ENCODE measurements at places on chromosomes 5 and 9.

GRCh38 chr9:93893194-93893593 lies 62.0 kb downstream of the BARX1 start:
- no peak for DNase-seq

DNA sequence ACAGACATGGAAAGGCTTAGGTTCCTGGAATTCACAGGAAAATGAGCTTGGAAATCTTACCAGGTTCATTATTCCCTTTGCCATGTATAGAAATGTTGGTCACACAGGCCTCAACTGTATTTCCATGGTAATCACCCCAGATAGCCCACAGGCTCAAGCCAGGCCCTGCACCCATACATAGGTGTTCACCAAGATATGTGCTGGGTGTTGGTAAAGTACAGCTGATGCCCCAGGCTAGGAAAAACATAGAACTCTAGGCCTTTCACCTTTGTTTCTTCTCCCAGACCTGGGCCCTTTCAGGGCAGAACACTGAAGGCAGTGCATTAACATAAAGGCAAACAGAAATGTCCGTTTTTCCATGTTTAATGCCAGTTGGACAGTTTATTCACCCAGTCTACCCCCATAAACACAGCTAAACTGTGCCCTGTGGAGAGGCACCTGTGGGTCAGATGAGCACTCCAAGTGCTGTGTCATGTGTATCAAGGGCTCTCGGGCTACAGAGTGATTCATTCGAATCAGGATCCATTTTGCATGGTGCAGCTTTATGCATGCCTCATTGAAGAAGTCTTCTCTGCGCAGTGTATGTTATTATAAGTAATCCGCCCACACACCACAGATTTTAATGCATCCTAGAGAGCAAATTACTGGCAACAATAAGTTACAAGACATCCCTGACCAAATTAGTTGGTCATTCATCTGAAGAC lies 93.4 kb upstream of the SLC30A5 start:
- no peak for DNase-seq

DNA sequence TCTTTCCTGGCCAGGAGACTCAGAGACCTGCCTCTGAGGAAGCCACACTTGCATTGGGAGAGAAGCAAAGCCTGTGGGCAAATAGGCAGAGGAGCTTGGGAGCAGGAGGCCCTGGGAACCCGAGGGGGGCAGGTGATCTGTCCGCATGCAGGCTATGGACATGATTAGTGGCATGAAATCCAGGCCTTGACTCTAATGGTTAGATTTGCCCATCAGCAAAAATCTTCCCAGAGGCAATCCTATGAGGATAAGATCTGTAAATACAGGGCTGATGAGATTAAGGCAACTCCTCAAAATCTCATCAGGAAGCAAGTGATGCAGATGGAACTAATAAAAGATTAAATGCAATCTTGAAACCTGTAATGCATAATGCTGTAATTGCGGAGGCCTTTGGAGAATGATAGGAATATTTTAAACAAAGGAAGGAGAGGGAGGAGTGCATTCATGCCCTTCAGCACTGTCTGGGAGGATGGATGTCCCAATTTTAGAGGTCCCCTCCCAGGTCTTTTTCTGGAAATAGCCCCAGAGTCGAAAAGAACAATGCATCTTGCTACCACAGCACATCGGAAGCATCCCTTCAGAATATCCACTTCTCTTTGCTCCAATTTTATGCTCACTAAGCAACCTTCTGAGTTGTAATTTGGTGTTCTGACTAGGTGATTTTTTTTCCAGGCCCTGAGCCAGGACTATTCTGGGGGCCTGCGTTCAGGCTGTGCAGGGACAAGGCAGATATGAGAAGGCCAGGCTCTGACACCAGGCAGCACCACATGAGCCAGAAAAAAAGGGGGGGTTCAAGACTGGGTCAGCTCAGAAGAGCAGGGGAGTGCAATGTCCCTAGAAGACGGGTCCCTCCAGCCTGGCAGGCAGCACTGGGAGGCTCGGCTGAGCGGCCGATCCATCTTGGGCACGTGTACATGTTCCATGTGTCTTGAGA lies 66.5 kb downstream of the MED10 start:
- no peak for DNase-seq

DNA sequence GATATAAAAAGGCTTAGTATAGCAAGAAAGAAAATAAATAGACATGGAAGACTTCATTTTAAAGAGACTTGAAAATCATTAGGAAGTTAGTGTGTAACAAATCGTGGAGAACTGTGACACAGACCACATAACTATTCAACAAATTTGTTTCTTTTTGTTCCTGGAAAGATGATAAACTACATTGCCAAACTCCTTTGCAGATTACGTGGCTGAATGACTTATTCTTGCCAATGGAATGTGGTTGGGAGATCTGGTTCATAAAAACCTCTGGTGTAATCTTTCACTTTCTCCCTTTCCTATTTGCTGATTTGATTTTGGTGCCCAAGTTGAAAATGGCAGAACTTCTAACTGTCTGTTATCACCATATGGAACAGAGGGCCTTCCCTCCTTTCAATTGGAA lies 328.9 kb upstream of the MEF2C start:
- no peak for DNase-seq

GRCh38 chr5:112434641-112435040 lies 15.6 kb upstream of the EPB41L4A start:
- DNase-seq, result no peak

DNA sequence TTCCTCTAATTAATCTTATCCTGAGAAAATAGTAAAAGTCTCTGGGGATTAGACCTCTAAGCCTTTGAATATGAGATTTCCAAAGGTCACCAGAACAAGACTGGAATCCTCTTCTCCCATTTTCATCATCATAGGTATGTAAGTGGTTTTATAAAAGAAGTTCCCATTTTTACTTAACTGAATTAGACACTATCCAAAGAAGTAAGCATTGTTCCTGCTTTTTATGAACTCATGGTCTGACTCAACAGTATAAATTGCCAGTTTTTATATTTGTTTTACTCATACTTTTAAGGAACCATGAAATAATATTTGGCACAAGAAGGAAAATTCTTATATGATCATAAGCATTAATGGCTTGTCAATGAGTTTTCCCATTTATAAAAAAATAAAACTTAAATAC lies 167.1 kb upstream of the ADRA1B start:
- DNase-seq, result no peak

DNA sequence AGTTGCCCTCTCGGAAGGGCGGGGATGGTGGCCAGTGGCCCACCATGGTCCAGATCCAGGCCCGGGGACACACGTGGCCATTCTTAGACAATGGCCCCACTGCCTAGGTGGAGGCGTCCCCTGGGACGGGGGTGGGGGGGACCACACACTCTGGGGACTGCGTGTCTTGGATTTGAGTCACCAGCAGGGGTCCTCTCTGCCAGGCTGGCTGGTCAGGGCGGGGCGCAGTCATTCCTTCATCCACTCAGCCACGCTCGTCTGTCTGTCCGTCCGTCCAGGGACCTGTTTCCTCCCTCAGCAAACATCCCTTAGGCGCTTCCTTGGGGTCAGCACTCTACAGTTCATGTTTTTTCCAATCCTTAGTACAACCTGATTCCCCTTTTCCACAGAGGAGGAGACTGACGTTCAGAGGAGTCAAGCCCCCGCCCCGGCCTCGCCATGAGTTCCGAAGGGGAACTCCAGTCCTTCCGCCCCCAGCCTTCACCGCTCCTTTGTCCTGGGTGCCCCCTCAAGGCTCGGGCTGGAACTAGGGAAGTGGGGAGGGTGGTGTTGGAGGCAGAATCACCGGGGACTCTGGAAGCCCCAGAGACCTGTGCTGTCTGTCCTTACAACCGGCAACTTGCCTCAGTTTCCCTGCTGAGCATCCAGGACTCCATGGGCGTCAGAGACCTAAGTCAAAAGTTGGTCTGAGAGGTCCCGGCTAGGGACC lies 276.6 kb upstream of the MVB12B start:
- DNase-seq, result no peak

DNA sequence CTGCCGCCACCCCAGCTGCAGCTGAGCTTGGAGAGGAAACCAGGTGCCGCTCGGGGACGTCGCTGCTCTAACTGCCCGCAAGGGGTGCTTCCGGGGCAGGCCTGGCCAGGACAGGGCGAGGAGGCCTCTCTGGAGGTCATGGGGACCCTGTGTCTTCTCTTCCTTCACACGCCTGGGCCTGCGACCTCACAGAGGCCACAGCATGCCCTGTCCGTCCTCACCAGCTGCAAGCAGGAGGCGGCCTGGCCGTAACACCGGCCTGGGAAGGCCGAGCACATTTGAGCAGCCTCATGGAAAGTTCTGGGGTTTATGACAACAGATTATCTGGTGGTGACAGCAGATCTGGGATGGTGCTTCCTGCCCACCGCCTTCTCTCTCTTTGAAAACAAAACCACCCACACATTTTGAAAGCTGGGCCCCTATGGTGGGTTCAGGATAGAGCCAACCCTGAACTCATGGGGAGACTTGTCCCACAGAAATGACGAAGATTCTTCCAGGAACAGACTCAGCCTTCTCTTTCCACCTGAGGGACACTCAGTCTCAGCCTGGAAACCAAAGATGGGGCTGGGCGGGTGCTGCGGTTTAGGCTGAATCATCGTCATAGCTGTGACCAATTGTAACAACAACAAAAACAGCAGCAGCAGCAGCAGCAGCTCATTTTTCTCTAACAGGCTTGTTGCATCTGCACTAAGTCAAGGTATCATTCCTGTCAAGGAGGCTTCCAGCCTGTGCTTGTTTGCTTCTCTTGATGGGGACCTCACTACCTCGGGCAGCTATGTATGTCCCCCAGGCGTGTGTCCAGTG lies 99.6 kb upstream of the RAPGEF1 start:
- DNase-seq, result no peak

GRCh38 chr9:99056886-99057664 lies 47.8 kb upstream of the TGFBR1 start:
- no peak for DNase-seq

- DNase-seq, result no peak
Measured at GRCh38 chr5:111999286-111999685, 242.3 kb upstream of the NREP start.

DNA sequence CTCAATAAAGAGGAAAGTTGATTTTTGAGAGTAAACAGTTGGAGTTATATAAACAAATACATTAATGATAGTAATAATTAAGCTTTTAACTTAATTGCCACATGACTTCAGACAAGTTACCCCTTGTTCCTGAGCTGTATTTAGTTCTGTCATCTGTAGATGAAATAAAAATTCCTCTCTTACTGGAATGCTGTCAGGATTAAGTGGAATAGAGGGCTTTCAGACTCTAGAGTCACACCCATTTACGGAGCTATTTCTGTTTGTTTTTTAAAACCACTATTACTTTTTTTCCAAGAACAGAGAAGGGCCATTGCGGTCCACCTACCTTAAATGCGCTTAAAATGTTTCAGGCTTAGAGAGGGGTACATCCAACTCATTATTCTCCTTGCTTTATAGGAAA lies 170.6 kb downstream of the CHSY3 start:
- DNase-seq, result no peak

DNA sequence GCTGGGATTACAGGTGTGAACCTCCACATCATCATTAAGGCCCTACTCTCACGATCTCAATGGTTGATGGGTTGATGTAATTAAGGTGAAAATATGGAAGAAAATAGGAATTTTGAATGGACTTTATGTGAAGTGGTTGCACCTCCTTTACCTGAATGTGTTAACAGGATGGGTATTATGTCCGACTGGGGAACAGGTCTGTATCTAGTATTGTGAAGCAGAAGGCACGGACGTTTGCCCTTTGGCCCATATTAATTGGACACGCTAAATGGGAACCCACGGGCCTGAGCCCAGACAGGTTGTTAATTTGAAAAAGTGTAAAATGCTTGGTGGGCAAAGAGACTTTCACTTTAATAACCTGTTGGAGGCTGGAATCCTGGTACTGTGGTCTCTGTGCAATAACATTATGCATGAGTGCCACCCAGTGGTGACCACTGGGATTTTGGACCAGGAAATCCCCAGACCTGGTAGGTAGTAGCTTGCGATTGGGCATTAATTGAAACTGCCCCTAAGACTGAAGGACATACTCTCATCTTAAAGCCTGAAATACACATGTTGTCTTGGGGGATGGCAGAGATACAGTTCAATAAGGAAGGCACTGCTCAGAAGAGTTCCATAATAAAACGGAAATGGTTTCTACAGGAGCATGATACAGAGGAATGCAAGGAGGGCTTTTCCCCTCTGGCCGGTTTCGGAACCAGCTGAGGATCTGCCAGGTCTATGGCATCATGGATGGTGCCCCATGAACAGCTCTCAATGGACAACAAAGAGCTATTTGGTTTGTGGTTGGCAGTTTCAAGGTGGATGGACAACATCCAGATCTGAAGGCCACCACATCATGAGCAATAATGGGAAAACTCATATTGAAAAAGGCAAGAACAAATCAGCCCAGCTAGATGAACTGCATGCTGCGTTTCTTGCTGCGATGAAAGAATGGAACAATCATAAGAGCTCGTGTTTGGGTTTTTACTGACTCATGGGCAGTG lies 26.2 kb upstream of the BICD2 start:
- DNase-seq, result peak; percentile 40

- DNase-seq, result no peak
Measured at GRCh38 chr5:72177538-72177937, 70.3 kb downstream of the MAP1B start.

DNA sequence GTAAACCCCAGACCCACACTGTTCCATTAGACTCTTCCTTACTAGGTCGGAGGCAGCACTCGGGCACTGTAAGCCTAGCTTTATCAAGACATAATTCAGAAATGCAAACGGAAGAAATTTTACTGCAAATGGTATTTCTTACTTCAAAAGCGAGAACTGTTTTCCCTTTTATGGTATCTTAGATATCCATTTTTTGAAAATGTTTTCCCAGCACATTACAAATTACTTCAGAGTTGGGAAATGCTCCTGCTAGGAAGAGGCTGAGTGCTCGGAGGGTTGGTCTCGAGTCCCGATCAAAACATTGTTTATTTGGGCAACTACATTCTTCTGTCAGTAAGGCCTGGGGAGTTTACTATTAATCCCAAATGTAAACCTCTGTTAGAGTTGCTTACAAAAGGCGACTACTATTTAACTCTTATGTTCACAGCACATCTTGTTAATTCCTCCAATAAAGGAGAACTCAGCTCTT lies 332.9 kb downstream of the CWC27 start:
- DNase-seq, result no peak

DNA sequence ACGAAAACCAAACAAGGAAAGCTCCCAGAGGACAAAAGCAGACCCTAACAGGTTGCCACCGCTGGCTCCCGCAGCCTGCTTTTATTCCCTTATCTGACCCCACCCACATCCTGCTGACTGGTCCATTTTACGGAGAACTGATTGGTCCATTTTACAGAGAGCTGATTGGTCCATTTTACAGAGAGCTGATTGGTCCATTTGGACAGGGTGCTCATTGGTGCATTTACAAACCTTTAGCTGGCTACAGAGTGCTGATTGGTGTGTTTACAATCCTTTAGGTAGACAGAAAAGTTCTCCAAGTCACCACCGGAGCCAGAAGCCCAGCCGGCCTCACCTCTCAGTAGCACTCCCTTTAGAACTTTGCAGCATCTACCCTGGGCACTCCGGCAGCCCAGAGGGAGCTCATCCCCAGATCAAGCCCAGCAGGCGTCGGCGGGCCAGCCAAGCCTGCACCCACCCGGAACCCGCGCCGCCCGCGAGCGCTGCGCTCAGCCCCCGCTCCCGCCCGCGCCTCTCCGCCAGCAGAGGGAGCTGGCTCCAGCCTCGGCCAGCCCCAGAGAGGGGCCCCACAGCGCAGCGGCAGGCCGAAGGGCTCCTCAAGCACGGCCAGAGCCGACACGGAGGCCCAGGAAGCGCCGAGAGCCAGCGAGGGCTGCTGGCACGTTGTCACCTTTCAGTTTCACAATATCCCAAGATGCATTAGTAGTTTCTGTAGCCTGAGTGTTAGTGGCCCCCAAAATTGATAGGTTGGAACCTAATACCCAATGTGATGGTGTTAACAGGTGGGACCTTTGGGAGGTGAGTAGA lies 35.3 kb upstream of the CLPTM1L start:
- DNase-seq, result peak; percentile 41

Data from stimulated activated CD4-positive, alpha-beta T cell treated with anti-CD3 and anti-CD28 coated beads, Interleukin-1b, Interleukin-23, amount 100 ng/mL, for 24 hours (primary cell).